ENCODE measurements at places on chromosomes 4 and X.

DNA sequence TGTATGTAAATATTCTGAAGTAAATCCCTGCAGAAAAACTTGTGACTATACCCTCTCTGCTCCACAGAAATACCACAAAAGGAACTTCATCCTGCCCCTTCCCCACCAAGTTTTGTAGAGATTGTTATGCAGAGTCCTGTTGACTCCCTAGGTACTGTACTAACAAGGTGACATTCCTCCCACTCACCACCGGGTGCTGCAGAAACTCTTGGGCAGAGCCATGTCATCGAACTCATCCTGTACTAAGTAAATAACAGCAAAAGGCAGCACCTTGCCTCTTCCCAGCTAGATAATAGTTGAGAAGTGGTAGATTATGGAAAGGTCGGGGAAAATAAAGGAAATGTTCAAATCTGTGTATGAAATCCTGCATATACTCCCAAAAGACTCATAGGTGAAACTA is 233.3 kb downstream of the STPG2 start:
- no peak for DNase-seq

DNA sequence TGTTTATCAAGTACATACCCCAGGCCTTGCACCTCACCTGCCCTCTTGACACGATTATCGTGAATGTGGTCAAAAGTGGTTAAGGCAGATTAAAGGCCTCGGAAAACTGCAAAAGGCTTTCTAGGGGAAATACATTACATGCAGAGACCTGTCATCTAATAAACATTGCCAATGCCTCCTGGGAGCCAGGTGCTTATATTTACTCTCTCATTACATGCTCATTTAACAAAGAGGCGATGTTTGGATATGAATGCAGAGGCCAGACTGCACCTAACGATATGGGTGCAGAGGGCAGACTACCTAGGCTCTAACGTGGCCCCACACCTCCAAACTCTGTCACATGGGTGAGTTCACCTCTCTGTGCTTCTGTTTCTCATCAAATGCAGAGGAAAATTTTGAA is 14.5 kb downstream of the CRMP1 start:
- no peak for DNase-seq

DNA sequence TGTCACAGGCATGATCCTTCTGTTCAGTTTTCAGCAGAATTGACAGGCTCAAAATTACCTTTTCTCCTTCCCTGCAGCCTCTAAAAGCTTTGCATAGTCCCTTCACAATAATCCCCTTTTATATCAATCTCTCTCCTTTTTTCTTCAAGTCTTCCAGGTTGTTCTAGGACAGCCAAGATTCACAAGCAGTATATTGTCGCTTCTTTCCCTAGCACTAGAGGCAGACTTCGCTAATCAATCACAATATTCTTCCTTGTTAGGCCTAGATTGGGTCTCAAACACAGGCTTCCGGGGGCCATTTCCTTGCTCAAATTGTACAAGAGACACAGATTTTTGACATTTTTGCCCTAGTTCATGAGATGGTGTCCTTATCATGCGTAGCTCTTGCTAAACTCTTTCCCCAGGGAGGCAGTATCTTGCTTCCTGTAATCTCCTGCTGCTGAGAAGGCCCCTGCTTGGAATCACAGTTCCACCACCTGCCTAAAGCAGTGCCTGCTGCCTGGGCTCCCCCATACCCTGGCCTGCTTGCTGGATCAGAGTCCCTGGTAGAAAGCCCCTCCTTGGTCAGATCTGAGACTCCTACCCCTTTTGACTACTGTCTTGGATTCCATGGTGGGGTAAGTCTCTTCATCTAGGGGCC is 57.3 kb downstream of the DMP1 start:
- no peak for DNase-seq

GRCh38 chr4:125125276-125125675 is 189.5 kb upstream of the FAT4 start:
- no peak for DNase-seq

- no peak for DNase-seq
These were observed 472.4 kb upstream of the HS3ST1 start for GRCh38 chr4:11901089-11901488.

- DNase-seq = no peak
These were observed 46.9 kb upstream of the HSD17B10 start for GRCh38 chrX:53481093-53481492.
